ENCODE measurements at places on chromosomes 13 and 19. TPM values are rescaled to one million over a fixed set of nuclear protein-coding genes. Genes with fewer than 3 reads are reported as not detected.

DNA sequence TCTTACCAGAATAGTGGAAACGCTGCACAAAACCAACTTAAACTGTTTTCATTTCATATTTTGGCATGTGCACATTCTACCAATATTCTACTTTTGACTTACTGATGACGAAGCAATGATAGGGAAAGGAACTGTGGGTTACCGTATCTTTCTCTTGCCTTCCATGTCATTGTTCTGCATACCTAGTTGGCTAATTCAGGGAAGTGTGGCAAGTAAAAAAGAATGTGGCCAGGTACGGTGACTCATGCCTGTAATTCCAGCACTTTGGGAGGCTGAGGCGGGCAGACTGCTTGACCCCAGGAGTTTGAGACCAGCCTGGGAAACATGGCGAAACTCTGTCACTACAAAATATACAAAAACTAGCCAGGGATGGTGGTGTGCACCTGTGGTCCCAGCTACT lies 108.2 kb downstream of the SIPA1L3 start:
- DNase-seq: no peak

- DNase-seq: no peak
Observed at GRCh38 chr19:1237754-1238368, at the start of gene CBARP. Gene CBARP, minus strand, starts transcription at chr19:1238005. Its CDS starts 1,905 bp downstream, at chr19:1236100.

- no peak for DNase-seq
Observed at GRCh38 chr19:49915271-49915670, 13.7 kb upstream of the ATF5 start.

DNA sequence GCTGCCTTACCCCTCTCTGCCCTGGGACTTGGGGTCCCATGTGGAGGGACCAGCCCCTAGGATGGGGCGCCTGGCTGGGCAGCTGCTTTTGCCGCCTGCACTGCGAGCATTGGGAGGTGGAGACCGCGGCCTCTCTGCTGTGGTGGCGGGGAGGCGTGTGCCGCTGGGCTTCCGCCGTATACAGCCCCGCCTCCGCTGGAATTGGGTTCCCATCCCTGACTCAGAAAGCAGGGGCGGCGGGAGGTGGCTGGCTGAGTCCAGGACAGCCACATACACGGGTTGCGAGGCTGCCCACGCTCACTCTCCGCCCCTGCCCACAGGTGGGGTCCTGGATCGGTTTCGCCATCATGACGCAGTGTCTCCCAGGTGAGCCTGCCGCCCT lies 6.6 kb downstream of the NDUFB7 start:
- no peak for DNase-seq

The GSX1 gene
- not detected for total RNA-seq

DNA sequence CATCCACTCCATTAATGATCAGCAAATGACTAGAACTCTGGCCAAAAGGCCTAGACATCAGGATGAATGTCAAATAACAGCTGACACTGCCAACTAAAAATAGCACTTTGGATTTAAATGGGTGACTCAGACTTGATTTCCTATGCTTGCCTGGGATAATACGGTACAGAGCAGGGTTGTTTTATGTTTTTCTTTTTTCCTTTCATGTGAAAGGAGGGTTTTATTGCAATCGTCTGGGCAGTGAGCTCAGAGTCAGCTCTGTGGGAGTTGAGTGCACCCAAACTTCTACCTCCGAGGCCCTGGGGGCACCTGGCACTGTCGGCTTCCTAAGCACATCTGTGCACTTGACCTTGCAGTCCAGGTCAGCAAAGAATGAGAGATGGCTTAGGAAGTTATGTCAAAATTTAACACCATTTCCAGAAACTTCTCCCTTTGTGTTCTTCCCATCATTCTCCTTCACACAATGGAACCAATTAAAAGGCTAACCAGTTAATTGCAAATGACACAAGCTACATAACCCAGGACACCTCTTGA lies 134.1 kb downstream of the LACC1 start:
- DNase-seq: peak; percentile 44

The PPM1N gene
- 1.6 TPM for total RNA-seq

The ZNF540 gene
- 7.2 TPM for total RNA-seq

GRCh38 chr13:58953638-58954037 lies 1210.1 kb downstream of the DIAPH3 start:
- peak; percentile 18 for DNase-seq

DNA sequence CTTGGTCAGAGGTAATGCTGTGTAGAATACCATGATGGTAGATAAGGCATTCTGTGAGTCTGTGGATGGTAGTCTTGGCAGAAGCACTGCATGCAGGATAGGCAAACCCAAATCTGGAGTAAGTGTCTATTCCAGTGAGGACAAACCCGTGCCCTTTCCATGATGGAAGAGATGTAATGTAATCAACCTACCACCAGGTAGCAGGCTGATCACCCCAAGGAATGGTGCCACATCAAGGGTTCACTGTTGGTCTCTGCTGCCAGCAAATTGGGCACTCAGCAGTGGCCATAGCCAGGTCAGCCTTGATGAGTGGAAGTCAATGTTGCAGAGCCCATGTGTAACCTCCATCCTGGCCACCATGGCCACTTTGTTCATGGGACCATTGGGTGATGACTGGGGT lies 155.0 kb downstream of the RAP2A start:
- DNase-seq: no peak

DNA sequence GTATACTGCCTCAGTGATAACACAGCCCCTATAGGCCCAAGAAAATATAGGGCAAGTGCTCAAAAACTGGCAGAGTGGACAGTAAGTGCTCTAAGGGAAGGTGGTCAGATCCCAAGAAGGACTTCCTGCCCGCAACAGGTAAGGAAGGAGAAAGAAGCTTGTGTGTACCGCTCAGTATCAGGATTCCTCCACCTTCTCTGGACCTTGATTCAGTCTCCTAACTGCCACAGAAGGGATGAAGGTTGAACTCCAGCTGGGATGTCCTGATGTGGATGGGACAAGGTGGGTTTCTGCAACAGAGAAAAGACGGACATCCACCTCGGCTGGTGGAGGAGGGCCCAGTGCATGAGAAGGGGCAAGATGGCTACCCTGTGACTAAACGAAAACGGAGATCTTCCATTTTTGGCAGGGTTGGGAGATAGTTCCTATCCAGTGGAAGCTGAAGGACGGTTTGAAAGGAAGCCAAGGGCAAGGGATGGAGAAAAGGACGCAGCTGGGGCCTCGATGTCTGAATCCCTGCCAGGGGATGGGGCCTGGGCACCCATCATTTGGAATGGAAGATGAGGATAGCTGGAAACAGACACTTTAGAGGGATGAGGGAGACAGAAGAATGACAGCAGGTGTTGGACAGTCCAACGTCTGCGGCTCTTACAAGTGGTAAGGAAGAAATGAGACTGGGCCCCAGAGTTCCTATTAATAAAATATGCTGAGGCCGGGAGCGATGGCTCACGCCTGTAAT lies 1.3 kb upstream of the ATF5 start:
- DNase-seq: no peak

The CGB5 gene
- total RNA-seq: not detected

GRCh38 chr19:38484747-38485146 lies 51.3 kb downstream of the RYR1 start:
- no peak for DNase-seq

GRCh38 chr19:2974342-2975041 lies 2.9 kb upstream of the TLE6 start:
- DNase-seq: no peak

DNA sequence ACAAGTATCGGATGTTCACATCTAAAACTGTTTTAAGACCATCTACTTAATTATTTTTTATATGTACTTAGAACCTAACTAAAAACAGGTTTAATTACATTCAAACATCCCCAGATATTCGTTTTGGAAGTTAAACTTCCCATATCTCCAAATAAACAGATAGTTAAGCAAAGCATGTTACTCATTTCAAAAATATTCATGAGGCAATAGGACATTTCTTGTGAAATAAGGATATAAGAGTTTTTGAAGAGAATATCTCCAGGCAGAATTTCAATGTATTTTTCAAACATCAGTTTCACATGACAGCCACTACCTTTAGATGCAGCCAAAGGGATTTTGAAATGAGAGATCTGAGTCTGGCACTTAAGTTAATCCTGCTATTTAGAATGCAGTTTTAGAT lies 697.5 kb downstream of the SLITRK1 start:
- no peak for DNase-seq

The PDCD2L gene
- 8.8 TPM for total RNA-seq

GRCh38 chr19:11208561-11209471 lies 11.5 kb upstream of the KANK2 start:
- DNase-seq: no peak

The ZNF439 gene
- total RNA-seq: 13.4 TPM

- no peak for DNase-seq
Observed at GRCh38 chr19:19747357-19748220, 14.7 kb upstream of the ZNF14 start.

GRCh38 chr19:14073925-14074838 lies 1.6 kb downstream of the MISP3 start:
- peak; percentile 66 for DNase-seq

The CD37 gene
- not detected for total RNA-seq

The OSCAR gene
- total RNA-seq: 2.6 TPM

DNA sequence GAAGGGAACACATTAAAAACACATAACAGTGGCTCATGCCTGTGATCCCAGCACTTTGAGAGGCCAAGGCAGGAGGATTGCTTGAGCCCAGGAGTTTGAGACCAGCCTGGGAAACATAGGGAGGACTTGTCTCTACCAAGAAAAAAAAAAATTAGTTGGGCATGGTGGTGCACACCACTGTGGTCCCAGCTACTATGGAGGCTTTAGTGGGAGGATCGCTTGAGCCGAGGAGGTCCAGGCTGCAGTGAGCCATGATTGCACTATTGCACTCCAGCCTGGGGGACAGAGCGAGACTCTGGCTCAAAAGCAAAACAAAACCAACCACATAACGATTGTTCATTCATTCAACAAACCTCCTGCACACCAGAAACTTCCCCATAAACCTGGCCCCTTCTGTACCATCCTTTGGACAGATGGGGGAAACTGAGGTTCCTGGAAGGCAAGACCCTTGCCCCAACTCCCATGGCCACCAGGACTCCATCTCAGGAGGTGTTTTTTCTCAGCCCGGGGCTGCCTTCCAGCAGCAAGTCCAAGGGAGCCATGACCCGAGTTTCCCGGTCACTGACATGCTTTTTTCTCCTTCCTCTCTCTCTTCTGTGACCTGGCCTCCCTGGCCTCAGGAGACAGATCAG lies 4.3 kb downstream of the FOSB start:
- no peak for DNase-seq

GRCh38 chr13:42815681-42816080 lies 34.3 kb downstream of the FAM216B start:
- no peak for DNase-seq

DNA sequence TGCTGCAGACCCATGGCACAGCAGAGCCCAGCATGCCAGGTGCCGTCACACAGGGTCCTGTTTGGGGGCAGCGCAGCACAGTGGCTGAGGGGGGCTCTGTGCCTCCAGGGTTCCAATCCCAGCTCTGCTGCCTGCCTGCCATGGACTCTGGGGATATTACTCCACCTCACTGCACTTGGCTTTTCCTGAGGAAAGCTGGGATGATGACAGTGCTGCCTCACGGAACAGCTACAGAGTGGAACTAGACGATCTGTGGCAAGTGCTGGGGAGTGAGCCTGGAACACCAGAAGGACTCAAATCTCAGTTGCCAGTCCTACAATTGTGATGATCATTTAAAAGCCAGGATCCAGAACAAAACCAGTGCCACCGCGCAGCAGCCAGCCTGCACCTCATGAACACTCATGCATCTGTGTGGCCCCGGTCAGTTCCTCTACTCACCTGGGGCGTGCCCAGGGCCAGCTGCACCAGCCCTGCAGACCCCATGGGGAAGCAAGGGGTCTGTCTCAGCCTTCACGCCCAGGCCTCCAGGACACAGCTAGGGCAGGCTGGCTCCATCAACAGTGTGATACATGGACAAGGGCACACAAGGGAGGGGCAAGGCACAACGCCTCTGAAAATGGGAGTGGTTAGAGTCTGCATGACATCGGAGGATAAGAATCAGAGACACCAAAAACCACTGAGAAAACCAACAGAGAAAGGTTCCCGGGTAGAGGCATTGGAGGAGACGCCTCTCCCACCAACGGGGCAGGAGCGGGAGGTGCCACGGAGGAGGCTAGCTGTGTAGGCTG lies 55.2 kb downstream of the ATP7B start:
- DNase-seq: no peak

The ZNF432 gene
- 17.0 TPM for total RNA-seq

GRCh38 chr19:47729799-47730520 lies 15.4 kb upstream of the NOP53 start:
- DNase-seq: peak; percentile 81

The CYP2A6 gene
- total RNA-seq: not detected

DNA sequence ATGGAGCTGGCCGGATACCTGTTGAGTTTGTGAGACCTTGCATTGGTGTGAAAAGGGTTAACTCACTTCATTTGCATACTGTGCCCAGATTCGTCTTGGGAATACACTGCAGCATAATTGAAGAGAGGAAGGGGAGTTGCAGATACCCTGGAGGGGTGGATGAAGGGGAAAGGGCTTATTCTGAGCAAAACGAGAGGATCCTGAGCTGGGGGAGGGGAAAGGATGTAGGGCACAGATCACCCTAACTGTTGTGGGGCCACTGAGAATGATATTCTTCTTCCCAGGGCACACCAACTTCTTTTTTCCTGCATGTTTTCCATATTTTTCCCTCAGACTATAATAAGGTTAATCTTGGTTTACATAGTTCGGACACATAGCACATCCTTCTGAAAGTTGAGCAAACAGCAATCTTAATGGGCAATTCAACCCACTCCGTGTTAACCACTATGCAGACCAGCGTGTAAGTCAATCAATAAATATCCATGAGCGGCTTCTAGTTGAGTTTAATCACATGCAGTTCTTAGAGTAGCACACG lies 11.7 kb upstream of the PTPRS start:
- no peak for DNase-seq

The TLE6 gene
- total RNA-seq: 2.8 TPM

DNA sequence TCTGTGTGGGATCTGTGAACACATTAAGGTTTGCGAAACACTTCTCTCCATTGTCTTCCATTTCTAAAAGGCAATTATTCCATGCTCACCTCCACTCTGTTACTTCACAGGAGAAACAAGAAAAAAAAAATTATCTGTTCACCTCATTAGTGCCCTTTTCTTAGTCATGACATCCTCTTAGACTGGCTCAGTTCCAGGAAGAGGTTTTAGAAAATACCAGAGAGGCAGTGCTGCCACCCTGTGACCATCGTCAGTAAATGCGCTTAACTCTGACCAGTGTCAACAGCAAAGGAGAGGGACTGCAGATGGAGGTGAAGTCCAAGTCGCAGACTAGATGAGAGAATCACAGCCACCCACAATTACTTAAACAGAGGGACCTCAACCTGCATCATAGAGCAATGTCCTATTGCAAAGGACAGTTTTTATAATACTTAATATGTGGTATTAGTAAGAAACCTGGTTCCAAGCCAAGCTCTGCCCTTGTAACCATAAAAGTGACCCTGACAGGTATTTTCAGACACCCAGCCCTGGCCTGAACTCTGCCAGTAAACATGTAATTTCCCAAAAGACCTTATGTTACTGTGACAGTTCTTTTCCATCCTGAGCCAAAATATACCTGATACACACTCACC lies 19.4 kb downstream of the CEACAM21 start:
- peak; percentile 81 for DNase-seq

The ZNF132 gene
- total RNA-seq: 8.9 TPM
